ENCODE measurements at places on chromosomes 1 and 21.

DNA sequence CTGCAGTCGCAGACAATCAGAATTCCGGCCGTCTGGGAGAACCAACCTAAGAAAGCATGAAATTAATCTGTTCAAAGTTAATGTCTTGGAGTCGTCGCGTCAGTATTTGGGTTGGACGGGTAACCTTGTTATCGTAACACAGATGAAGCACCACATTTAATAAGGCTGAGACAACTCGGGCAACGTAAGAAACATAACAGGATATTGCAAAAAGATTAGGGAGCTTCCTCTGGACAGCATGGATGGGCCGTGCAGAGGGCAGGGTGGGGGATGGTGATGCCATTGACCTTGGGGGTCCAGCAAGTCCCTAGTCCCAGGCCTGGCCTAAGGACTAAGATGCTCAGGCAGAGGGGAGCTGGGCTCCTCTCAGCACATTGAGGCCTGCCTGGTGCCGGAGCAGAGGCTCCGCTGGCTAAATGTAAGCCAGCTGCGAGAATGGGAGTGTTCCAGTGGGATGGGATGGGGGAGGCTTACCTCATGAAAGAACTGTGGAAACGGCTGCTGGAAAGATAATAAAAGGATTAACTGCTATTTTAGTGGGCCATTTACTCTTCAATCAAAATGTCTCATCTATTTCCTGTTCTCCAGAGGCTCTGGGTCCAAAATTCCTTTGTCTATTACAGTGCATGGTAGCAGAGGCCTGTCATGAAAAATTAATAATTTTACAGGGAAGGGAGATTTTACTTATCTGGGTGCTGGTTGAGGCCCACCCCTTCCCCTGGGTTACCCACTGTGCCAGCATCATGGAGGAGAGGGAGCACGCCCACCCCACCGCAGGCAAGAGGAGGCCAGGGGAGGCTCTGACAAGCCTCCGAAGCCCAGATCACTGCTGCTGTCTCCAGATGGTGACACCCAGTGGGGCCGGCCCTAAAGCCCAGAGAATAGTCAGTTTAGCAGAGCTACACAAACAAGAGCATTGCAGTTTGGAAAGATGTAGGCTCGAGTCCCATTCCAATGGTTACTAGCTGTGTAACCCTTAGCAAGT, 131.6 kb downstream of the DMRTB1 start:
- no peak for DNase-seq

GRCh38 chr1:62716397-62716796, 28.2 kb upstream of the DOCK7 start:
- DNase-seq, result no peak

DNA sequence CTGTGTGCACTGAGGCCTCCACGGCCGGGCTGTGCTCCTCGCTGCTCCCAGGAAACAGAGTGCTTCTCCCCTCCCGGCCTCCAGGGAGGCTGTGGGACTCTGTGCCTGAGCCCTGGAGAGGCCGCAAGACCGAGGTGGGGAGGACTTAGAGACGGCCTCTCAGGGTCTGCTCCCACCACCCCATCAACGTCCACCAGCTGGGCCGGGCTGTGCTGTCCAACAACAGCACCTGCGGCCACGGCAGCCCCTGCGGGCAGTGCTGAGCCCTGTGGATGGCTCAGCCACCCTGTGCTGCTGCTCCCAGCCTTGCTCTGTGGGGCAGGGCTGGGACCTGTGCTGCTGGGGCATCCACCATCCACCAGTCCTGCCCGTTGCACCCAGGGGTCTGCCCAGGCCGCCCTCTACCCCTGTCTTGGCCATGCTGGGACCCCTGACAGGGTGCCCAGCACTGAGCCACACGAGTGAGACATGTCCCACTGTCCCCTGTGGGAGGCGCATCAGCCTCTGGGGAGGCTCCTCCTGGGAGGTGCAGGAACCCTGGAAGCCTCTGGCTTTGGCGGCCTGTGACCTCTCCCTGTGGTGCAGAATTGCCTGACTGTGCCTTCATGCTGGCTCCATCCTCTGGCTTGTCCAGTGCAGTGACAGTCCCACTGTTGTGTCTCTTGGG, 31.2 kb upstream of the LRRC3 start:
- DNase-seq, result no peak

DNA sequence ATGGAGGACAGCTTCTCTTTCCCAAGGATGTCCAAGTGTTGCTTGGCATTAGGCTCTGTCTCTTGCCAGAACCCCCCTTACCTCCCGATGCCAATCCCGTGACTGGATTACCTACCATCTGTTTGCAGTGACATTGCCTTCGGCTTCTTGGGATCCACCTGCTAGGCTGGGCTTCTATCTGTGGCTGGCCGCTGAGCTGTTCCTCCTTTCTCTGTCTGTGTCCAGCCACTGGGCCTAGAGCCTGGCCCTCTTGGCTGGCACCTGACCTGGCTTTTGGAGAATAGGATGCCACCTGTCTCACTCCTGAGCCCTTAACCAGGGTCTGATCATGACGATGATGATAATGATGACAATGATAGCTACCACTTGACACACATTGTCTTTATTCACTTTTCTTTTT, 41.6 kb upstream of the STUM start:
- DNase-seq, result no peak

DNA sequence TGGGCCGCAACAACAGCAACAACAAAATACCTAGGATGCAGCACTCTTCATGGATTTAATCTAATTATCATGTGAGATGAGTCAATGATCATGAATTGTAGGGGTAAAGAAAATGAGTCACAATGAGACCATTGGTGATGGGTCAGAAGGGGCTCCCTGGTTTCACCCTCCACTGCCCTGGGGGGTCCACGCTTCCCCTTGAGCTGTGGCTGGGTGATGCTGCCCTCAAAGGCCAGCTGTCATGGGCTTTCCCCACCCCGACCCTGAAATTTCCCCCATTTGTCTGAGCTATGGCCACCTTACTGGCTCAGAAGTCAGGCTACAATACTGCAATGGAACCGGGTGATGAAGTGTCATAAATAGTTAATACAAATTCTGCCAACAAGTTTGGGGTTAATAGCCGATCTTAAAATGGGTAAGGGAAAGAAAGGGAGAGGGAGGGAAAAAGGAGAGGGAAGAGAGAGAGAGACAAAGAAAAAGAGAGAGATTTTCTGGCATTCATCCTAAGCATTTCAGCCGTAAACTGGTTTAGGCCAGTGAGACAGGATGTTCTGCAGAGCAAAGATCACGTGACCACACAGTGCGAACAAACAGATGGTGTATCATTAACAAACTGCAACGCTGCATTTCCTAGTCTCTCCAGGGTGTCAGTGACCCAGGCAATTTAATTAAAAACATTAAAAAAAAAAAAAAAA, 143.4 kb upstream of the ERRFI1 start:
- peak; percentile 83 for DNase-seq

- DNase-seq, result no peak
Observed at GRCh38 chr1:247453997-247454396, 3.9 kb downstream of the OR2B11 start.

GRCh38 chr1:118136187-118136941, 48.7 kb downstream of the SPAG17 start:
- DNase-seq, result peak; percentile 91

- no peak for DNase-seq
Observed at GRCh38 chr1:65531972-65532570, 111.6 kb downstream of the LEPR start.

DNA sequence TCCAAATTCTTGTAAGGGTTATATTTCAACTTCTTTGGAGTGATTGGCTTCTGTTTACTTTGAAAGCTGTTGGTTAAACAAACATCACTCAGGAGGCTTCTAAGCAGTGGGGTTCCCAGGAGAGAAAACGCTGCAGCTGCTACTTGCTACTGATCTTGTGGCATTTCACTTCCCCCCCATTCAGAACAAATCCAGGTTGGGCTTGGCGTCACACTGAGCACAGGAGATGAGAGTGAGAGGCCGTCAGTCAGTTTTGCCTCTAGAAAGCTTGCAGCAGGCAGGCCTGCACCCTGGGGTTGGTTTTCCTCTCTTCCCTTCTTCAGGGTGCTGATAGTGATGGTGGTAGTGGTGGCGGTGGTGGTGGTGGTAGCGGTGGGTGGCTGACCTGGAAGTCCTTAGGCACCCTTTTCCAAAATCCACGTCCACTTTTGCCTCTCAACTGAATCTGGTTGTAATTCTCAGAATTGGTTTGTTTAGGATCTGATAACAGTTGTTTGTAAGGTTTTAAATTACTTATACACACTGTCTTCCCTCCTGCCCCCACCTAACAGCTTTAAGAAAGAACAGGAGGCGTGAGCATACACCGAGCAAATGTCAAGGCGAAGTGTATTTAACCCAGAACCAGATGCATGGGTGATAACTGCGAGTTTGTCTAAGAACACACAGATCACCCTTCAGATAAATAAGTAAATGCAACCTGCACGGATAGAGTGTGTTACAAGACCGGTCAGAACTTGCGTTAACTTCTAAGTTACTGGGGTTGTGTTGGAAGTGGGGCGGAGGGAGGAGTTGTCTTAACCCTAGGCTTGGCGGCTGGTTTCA, 3.2 kb upstream of the PROX1 start:
- DNase-seq, result no peak

GRCh38 chr1:55544826-55545225, 329.7 kb upstream of the USP24 start:
- no peak for DNase-seq

DNA sequence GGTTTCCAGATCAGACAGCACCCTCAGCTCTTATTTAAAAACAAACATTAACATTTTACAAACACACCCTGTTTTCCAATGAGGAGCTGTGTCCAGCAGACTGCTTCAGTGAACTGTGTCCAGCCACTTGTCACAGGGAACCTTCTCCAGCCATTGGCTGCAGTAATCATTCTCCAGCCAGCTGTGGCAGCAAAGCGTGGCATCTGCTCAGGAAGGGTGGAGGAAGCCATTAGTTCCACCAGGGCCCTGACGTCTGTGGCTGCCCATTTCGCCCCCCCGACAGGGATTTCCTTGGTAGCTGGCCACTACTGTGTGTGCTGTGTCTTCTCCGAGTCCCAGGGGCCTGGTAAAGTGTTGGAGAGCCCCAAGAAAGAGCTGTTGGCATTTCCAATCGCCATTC, 62.9 kb upstream of the SELENON start:
- no peak for DNase-seq

DNA sequence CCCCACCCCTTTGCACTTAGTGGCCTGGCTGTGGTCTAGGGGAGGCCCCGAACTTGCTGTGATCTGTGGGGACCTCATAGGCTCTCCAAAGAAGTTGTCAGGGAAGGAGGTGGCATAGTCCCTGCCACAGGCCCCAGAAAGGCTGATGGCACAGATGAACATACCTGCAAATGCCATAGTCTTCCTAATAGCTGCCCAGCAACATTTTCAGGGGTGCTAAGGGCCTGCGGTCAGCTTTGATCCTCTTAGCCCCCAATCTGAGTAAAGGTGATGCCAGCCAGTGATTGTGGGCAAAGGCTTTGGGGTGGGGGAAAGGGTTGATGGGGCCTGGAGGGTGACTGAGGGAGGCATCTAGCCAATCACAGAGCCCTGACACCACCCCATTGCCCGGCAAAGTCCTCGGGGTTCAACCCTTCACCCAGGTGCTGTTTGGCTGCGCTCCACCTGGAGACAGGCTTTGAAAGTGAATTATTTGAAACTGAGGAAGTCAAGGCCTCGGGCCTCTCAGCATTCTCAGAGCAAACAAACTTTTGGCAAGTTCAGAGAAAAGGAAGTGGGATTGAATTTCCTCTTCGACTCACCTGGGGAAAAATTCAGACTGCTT, 35.8 kb downstream of the PAX7 start:
- no peak for DNase-seq

DNA sequence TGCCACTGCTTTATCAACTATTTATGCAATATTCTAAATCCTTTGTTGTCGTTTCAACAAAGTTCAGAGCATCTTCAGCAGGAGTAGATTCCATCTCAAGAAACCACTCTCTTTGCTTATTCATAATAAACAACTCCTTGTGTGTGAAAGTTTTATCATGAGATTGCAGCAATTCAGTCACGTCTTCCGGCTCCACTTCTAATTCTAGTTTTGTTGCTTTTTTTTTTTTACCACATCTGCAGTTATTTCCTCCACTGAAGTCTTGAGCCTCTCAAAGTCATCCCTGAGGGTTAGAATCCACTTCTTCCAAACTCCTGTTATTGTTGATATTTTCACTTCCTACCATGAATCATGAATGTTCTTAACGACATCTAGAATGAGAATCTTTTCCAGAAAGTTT, 14.8 kb upstream of the ETS2 start:
- DNase-seq, result no peak

DNA sequence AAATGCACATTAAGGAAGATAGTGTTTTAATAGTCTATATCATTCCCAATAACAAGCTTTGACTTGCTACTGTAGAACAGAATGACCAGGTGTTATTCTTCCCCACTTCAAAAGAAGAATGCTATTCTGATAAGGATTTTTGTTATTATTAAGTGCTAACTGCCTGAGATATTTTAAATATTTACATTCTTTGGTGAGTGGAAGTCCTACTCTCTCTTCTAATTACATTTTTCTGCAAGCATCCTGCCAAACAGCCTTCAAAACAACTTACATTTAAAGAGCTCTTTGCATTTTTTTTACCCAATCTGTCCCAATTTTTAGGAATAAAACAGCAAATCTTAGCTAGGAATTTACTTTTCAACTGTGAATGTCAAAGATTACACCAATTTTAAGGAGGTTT, 23.5 kb upstream of the SYDE2 start:
- DNase-seq, result no peak

DNA sequence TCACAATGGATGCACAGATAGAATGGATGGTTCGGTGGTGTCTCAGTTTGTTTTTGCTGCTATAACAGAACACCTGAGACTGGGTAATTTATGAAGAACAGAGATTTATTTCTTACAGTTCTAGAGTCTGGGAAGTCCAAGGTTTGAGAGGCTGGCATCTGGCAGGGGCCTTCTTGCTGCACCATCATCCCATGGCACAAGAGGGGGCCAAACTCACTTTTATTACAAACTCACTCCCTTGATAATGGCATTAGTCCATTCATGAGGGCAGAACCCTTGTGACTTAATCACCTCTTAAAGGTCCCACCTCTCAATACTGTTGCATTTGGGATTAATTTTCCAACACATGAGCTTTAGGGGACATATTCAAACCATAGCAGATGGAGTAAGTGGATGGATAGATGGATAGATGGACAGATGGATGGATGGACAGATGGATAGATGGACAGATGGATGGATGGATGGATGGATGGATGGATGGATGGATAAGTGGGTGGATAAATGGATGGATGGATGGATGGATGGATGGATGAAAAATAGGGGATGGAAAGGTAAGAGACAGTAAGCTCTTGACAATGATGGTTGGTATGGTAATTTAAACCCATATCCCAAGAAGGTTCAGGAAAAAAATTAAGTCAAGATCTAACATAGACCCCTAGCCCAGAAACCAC, 16.5 kb downstream of the CAMK2N1 start:
- no peak for DNase-seq

- no peak for DNase-seq
Observed at GRCh38 chr1:236113324-236114032, 28.9 kb upstream of the GPR137B start.

Data from foreskin fibroblast (primary cell).